GM19239 (cell line): ENCODE measurements at places on chromosomes 4 and X.

DNA sequence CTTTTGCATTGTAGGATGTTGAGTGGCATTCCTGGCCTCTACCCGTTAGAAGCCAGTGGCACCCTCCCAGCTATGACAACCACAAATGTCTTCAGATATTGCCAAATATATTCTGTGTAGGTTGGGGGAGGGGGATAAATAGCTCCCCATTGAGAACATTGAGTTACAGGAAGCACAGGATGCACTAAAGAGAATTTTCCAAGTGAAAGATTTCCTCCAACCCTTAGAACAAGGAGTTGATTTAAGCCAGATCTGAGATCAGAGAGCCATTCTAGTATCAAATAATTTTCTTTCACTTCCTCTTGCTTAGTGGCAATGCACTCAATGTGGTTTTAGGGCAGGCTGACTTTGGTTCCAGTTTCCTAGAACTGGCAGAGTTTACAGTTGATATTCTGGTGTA is 436.6 kb downstream of the C4orf33 start:
- no peak for DNase-seq

GRCh38 chr4:100169491-100170485 is 20.5 kb downstream of the DDIT4L start:
- no peak for DNase-seq

DNA sequence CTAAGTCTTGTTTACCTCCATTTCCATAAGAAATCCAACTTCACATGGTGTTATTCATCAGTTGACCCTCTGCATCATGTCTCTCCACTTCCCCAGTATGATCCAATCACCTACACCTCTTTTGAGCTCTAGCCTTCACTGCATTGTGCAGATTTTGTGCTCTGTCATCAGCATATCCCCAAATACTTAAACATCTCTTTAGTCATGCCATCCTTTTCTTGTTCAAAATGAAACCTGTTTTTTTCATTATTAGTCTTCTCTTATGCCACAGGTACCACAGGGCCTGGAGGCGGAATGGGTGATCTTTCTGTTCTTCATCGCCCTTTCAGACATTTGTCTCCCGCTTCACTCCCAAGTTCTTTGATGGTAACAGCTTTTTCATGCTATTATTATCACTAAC is 382.7 kb upstream of the GALNTL6 start:
- no peak for DNase-seq

DNA sequence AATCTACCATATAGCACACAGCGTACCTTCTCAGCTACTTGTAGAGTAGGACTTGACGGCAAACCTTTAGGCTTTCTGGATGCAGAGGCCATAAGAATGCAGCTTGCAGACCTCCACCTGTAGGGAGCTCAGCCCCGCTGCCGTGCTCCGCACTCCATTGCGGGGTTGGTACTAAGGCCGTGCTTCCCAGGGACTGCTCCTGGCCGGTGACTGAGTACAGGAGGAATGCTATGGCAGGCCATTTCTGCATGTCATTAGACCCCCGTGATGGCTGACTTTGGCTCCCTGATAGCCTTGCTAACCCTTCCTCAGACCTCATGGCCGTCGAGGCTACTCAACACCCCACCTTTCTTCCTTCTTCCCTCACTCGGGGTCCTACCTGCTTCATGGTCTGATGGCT is 26.4 kb downstream of the TIGD2 start:
- DNase-seq = no peak

GRCh38 chr4:170157670-170158069 is 67.9 kb upstream of the AADAT start:
- no peak for DNase-seq

GRCh38 chr4:169074117-169074516 is 64.1 kb upstream of the CBR4 start:
- DNase-seq = no peak

GRCh38 chrX:68652326-68653170 is 5.1 kb downstream of the STARD8 start:
- no peak for DNase-seq

- no peak for DNase-seq
These were observed 295.4 kb downstream of the PACRGL start for GRCh38 chr4:20995610-20996009.

- DNase-seq = no peak
These were observed 2.7 kb downstream of the ELOVL6 start for GRCh38 chr4:110195561-110196205.

DNA sequence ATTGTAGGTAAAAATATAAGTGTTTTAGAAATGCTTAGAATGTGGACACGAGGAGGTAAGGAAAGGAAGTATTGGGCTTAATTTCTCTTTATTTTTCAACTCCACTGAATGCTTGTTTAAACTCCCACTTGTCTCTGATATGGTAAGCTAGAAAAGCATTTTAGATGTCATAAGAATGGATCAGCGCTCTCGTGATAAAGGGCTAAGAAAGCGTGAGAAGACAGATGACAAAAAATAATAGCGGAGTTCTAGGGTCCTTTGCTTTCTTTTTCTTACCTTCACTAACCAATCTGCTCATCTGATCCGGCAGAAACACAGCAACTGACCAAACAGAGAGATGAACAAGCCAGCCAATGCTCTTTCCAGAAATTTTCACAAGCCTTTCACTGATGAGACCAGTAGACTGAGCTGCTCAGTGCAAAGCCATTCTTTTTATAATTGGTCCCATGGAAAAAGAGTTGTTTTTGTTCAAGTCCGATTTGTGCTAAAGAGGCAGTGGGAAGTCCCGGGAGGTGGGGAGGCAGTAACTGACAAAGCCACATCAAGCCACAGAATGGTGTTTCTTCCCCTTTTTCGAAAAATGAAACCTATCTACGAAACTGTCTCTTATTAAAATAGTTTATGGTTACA is at the start of gene TASL:
Gene TASL (minus strand): TSS at position 405 of the 630 bp plus-strand sequence. CDS start 17,411 bp downstream, outside the sequence.
- DNase-seq = no peak

GRCh38 chr4:38368613-38369012 is 295.4 kb upstream of the KLF3 start:
- no peak for DNase-seq

GRCh38 chrX:132718431-132718958 is 229.7 kb upstream of the MBNL3 start:
- DNase-seq = no peak
